Activated T-cell treated with anti-CD3 and anti-CD28 coated beads, Interleukin-2, amount 50 U/mL, for 48 hours (primary cell): ENCODE measurements at places on chromosomes 3 and 15.

DNA sequence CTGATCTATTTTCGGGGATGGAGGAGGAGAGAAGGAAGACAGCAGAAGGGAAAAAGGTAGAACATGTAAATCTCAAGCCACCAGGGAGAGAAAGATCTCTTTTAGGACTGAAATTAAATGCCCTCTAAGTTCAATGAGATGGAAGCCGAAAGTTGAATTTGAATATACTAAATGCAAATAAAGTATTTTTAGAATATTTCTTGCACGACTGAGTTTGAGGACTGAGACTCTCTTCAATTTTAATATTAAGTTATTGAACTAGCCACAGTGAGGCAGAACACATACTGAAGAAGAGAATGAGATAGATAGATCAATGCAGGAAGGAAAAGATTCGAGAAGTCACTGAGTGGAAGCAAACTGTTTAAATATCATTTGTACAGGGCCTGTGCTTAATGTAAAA lies 399.9 kb upstream of the CBLB start:
- no peak for DNase-seq

DNA sequence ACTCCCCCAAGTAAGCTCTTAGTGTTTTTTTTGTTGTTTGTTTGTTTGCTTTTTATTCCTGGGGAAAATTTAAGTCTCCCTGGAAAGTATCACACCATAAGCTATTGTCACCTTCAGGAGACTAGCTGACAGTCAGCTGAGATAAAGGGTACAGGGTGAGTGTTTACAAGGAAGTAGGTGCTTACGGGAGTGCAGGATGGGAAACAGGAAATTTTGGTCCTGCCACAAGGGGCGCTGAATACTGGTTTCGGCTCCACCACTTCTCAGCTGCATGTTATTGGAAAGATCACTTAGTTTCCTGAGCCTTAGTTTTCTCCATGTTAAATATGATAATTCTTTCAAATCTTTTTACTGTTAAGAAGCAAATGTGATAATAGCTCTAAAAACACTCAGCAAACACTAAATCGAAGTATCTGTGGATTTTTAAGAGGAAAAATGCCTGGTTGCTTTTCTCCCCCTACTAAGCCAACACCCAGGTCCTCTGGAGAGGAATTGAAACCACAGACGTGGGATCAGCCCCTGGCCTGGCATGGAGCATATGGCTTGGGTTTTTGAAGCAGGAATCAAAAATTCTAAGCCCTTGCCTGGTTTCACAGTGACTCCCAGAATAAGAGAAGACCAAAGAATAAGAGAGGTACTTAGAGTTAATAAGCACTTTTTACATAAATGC lies 90.7 kb downstream of the SCN11A start:
- DNase-seq = peak; percentile 40

DNA sequence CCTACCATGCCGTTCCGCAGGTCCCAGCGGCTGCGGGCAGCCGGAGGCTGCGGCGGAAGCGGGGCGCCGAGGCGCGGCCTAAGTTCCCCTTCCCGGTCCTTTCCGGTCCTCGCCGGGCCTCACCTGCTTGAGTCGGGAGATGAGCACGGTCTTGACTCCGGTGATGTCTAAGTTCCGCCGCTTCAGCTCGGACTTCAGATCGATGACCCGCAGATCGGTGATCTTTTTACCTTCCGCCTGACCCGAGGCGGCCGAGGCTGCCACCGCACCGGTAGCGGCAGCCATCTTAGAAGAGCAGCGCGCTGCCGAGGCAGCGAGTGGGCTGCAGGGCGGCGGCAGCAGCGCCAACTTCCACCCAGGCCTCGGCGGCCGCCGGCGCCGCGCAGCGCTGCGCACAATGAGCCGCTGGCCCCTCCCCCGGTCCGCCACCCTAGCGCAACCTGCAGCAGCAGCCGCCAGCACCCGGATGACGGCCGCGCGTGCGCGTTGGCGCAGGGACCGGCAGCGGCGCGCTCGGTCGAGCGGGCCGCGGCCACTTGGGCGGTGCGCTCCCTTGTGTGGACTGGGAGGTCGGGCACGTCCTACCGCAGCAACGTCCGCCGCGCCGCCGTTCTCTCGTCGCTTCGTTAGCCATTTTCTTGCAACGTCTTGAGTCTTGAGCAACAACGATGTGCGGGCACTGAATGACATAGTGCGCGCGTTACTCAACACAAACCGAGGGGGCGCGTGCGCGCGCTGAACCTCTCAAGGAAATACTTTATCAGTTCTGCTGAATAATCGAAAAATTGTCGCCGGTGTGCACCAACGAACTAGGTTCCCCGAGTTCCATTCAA lies at the start of gene SLTM:
SLTM (minus strand) TSS at position 399 of the 833 bp plus-strand sequence; CDS start at position 285, 114 bp downstream.
- peak; percentile 96 for DNase-seq

- DNase-seq = no peak
These were observed 29.5 kb downstream of the AGTR1 start for GRCh38 chr3:148727231-148727630.

DNA sequence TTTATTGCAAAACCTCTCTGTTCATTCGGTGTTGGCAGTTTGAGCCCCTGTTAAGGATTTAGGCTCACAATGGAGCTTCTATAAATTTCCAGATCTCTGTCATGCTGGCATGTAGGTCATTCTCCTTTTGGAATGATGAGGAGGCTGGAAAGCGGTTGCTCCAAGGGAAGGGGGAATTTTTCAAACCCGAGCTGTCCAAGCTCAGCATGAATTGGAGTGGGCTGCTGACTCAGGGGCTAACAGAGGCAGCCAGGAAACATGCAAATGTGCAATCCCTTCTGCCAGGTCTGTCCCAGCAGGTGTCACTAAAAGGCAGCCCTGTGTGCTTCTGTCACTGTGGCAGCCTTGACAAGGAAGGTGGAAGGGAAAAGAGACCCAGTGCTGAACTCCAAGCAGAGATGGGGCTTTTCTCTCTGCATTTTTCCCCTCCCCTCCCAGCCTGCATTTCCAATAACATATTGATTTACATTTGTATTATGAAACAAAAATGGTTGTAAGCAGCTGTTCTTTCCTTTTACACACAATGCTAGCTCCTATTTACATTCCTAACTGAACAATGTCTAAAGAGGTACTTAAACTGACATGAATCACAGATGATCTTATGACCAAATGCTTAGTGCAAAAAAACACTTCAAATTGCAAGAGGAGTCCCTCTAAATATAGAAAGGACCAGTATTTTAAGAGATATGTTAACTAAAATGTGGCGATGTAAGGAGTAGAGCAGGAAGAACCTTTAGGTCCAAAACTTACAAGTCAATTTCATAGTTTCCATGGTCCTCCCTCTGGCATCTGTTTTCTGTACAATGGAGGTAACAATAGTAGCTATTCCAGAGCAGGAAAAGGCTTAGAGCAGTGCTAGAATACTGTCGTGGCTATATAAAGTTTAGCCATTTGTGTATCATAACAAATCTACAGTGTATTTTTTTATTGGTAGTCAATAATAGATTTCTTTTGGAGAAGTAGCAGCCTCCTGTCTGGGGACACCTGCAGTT lies 84.5 kb upstream of the ATP10A start:
- DNase-seq = no peak

GRCh38 chr15:55937040-55937439 lies 56.4 kb downstream of the NEDD4 start:
- no peak for DNase-seq

DNA sequence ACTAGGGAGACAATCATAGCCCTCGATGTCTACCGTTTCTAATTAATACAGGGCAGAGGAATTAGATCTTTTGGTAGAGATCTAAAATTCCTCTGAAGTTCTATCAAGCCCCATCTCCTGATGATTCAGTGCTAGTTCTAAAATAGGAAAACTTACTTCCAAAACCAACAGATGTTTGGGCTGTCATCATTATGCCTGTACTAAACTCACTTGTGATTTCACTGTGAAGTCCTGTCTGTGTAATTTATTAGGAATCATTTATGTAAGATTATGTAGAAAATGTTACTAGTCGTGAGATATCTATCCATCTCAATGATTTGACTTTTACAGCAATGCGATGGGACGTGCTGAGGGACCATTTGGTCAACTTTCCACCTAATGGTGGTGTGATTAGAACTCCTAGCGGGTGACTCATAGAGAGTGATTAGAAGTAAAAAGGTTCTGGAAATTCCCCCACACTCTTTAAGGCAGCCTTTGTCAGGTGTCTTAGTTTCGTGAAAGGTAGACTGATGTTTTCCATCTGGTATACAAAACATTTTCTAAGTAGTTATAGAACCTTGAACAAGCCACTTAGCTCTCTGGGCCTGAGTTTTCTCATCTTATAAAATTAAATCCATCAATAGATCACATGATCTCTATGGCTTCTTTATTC lies 34.2 kb downstream of the LIPC start:
- DNase-seq = no peak

DNA sequence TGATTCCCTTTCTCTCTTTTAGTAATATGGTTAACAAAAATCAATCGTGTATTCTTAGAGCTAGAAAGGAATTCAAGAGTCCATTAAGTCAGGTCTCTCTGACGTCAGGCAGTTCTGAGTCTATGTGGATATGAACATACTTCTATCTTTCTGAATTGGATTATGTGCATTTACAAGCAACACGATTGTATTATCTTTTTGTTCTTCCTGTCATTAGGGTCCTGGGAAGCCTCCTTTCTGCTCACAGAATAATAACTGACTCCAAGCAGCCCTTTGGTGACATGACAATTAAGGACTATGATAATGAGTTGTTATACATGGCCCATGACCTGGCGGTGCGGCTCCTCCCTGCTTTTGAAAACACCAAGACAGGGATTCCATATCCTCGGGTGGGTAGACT lies 14.0 kb downstream of the EDEM1 start:
- DNase-seq = no peak

GRCh38 chr3:63582943-63583500 lies 69.5 kb upstream of the SNTN start:
- no peak for DNase-seq

GRCh38 chr15:100559330-100559729 lies 30.6 kb upstream of the CERS3 start:
- DNase-seq = no peak

- DNase-seq = no peak
These were observed 548.0 kb upstream of the CCDC54 start for GRCh38 chr3:106829206-106829605.

DNA sequence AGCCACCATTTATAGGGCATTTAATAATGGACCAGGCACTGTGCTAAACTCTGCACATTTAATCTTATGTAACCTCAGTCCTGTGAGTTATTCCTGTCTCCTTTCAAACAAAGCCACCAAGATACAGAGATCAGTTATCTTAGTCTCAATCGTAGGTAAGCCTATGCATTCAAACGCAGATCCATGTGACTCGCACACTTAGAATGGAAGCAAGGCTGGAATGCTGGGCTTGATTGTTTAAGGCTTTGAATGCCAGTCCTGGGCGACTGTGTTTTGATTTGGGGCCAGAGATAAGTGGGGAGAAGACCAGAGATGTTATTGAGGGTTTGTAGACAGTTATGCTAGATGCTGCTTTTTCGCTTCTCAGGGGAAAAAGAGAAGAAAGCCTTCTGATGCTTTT lies 22.2 kb downstream of the MED12L start:
- DNase-seq = no peak

DNA sequence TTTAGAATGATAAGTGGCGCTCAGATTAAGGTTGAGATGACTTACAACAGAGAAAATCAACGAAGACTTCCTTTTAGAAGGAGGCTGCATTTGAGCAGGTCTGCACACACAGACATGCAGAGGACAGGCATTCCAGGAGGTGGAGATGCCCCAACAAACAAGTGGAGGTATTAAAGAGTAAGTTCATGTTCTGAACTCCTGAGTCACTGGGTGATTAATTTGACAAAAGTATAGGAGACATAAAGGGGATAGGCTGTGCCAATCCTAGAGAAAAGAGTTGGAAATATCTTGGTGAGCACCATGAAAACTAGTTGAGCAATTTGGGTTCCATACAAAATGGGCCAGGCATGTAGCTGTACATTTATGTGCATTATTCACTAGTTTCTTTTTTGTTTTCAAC lies 33.5 kb upstream of the BCL6 start:
- no peak for DNase-seq

GRCh38 chr15:65370885-65371284 lies 6.9 kb downstream of the IGDCC3 start:
- no peak for DNase-seq

- no peak for DNase-seq
These were observed 204.6 kb upstream of the AZI2 start for GRCh38 chr3:28553175-28553574.

DNA sequence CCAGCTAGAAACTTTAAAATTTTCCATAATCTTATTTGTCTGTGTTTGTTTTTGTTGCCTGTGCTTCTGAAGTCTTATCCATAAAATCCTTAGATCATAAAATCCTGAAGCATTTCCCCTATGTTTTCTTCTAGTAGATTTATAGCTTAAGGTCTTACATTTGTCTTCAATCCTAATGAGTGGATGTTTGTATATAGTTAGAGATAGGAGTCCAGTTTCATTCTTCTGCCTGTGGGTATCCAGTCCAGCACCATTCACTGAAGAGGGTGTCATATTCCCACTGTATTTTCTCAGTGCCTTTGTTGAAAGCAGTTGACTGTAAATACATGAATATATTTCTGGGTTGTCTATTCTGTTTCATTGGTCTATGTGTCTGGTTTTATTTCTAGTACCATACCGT lies 44.8 kb upstream of the SPSB4 start:
- no peak for DNase-seq

- DNase-seq = no peak
These were observed 15.4 kb downstream of the SH3BP5 start for GRCh38 chr3:15316998-15317435.

GRCh38 chr3:123773681-123774431 lies 110.3 kb downstream of the MYLK start:
- no peak for DNase-seq

- no peak for DNase-seq
These were observed 35.8 kb upstream of the FBN1 start for GRCh38 chr15:48681353-48681752.

- no peak for DNase-seq
These were observed 323.1 kb upstream of the ATP11B start for GRCh38 chr3:182470187-182470586.

DNA sequence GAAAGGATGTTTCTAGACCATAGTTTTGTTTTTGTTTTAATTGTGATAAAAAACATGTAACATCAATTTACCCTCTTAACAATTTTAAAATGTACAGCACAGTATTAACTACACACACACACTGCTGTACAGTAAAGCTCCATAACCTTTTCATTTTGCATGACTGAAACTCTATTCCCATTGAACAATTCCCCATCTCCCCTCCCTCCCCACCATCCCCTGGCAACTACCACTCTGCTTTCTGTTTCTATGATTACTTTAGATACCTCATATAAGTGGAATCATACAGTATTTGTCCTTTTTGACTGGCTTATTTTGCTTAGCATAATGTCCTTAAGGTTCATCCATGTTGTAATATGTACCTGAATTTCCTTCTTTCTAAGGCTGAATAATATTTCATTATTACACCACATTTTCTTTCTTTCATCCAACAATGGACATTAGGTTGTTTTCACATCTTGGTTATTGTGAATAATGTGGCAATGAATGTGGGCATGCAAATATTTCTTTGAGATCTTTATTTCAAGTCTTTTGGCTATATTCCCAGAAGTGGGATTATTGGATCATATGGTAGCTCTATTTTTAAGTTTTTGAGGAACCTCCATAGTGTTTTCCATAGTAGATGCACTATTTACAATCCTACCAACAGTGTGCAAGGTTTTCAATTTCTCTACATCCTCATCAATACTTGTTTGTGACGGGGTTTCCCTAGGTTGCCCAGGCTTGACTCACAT lies 10.7 kb downstream of the CHST14 start:
- no peak for DNase-seq
